ENCODE measurements at places on chromosomes 4 and X.

DNA sequence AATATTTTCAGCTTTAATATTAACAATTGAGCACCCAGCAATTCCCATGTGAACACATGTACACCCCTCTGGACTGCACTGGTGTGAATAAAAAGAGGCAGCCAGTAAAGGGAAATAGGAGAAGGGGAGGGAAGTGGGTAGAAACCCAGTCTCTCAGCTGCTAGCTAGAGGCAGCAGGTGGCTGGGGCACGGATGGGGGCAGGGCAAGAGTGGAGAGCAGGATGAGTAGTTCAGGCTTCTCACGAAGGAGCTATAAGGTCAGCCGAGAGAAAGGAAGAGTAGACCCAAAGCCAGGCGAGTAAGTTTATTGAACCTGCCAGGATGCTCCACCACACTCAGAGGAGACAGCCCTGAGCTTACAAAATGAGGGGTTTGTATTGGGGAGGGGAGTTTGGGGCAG, 184.8 kb upstream of the MTMR8 start:
- DNase-seq = no peak

DNA sequence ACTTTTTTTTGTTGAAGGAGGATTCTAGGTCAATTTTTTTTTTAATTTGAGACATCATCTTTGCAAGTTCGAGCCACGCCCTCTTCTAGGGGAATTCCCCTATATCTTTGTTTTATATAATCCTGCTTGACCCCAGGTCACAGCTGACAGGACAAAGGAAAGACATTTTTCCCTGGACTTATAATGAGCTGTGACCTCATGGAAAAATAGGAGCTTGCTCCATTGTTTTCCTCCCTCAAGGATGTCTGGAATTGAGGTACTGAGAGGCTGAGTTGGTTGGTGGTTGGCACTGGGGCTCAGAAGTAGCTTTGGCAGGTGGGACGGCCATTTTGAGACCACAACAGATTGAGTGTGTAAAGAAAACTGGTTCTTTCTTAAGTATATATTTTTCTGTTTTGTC, 49.0 kb downstream of the GBA3 start:
- no peak for DNase-seq

GRCh38 chr4:158578476-158578875, 56.8 kb downstream of the RXFP1 start:
- no peak for DNase-seq

DNA sequence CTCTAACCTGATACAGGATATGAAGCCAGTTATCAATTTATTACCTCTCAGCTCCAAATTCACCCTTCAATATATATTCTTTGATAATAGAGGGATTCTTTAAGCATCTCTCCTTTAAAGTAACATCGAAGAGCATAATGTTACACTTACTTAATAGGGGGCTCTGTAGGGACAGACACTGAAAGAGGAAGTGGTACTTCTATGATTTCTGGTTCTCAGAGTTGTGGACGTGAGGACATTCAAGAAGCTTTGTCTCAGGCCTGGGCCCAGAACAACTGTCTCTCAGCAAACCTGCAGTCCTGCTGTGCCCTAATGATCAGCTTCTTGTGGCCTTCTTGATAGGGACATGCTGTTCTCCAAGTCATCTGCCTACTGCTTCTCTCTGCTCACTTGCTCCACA, 4.2 kb upstream of the ZXDB start:
- no peak for DNase-seq

DNA sequence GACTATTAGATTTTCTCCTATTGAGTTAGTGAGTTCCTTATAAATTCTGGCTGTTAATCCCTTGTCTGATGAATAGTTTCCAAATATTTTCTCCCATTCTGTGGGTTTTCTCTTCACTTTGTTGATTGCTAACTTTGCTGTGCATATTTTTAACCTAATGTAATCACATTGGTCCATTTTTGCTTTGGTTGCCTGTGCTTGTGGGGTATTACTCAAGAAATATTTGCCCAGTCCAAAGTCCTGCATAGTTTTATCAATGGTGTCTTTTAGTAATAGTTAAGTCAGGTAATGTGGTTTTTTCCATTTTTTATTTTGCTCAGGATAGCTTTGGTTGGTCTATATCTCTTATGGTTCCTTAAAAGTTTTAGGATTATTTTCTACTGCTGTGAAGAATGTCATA, 490.3 kb downstream of the ARAP2 start:
- no peak for DNase-seq

- DNase-seq = no peak
These were observed 20.9 kb upstream of the SOD3 start for GRCh38 chr4:24774452-24774851.

DNA sequence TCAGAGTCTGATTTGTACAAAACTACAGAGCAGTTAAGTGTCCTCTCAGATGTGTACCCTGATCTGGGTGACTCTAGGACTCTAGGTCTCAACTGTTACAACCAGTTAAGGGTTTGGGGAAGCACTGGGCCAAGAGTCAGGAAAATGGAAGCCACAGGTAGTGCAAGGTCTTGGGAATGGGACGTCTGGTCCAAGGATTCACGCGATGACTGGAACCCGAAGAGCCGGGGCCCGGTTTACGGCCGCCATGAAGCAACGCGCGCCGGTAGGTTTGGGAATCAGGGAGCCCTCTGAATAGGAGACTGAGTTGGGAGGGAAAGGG, 321 bp upstream of the HPRT1 start:
- DNase-seq = no peak

- DNase-seq = no peak
These were observed 180.3 kb upstream of the TENM3 start for GRCh38 chr4:182062936-182063335.

DNA sequence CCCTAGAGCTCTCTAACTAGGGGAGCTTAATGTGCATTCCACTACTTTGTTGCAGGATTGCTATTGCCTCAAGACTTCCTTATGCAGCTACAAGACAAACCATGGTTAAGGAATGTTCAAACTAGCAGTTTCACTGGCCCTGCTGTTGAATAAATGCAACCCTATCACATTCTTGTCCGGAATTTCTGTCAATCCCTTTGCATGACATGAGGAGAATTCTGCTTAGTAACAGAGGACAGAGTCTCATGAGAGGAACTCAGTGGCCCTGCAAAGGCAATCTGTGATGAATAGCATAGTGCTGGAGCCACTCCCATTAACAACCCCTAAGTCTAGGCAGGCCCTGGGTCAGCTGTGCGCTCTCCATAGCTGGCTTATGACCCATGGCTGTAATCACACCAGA, 30.7 kb upstream of the SGMS2 start:
- DNase-seq = no peak

GRCh38 chr4:126957987-126958386, 674.8 kb upstream of the INTU start:
- no peak for DNase-seq

GRCh38 chrX:138923805-138924204, 212.3 kb upstream of the FGF13 start:
- DNase-seq = no peak

DNA sequence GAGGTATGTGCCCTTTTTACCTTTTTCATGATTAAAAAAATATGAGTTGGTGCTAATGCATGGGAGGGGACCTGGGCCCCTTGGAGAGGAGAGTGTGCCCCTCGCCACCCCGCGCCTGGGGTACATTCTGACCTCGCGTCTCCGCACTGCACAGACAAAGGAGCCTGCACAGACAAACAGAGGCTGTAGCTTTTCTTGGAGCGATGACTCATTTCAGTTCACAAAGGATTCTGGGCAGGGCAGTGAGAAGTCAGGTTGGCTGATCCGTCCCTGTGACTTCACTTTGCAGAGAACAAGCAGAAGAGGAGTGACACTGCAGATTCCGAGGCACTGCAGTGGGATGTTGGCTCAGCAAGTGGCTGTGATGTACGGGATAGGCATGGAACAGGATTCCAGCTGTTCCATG, 82.9 kb downstream of the STOX2 start:
- DNase-seq = no peak

GRCh38 chr4:52825460-52826090, 36.5 kb upstream of the RASL11B start:
- no peak for DNase-seq

- no peak for DNase-seq
These were observed 2.1 kb upstream of the CLCN3 start for GRCh38 chr4:169618286-169618685.

DNA sequence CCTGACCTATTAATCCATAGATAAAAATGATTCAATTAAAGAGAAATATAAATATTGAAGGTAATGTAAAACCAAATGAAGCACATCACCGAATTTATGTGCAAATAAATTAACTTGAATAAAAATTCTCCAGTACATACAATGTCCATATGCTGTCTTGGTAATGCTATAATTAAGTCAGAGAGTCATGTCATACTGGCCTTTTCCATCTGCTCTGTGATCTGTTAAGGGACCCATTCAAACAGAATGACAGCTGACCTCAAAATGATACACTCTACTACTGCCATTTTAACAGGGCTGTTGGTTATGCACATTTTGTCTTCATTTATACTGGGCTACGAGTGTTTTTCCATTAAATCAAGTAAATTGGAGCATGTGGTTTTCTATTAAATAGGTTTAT, 99.3 kb downstream of the TEX13A start:
- no peak for DNase-seq

GRCh38 chr4:76998251-76998901, 48.8 kb downstream of the SEPTIN11 start:
- no peak for DNase-seq

DNA sequence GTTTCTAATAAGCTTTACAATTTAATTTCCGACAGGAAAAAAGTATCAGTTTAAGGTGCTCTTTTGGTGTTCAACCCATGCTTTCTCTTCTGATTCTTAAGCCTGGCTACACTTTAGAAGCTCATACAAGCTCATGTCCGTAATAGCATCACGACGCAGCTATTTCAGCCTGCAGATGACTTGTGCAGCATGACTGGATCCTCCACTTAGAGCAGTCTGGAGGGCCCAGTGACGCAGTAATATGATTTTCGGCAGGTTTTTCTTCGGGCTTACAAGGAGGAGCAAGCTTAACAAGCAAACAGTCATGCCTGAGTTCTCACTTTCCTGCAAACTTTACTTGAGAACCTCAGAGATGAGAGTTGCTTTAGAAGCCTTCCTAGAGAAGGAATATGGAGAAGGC, 85.3 kb upstream of the MAML3 start:
- no peak for DNase-seq

DNA sequence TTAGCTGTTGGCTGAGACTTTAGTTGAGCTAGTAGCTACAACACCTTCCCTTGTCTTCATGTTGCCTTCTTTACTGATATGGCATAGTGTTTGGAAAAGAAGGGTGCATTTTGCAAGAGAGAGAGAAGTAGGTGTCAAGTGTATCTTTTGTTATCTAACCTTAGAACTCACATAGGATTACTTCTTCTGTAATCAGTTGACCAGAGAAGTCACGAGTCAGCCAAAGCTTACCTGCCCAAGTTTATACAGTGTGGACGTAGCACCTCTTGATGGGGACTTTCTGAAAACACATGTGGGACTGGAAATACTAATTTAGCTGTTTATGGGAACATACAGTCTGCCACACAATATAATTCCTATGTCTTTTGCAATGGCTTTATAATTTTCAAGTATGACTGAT, 56.0 kb downstream of the UGT8 start:
- DNase-seq = no peak

- no peak for DNase-seq
These were observed 19.4 kb downstream of the SORBS2 start for GRCh38 chr4:185792384-185793115.

- no peak for DNase-seq
These were observed 175.0 kb downstream of the MAPK10 start for GRCh38 chr4:86184901-86185285.

DNA sequence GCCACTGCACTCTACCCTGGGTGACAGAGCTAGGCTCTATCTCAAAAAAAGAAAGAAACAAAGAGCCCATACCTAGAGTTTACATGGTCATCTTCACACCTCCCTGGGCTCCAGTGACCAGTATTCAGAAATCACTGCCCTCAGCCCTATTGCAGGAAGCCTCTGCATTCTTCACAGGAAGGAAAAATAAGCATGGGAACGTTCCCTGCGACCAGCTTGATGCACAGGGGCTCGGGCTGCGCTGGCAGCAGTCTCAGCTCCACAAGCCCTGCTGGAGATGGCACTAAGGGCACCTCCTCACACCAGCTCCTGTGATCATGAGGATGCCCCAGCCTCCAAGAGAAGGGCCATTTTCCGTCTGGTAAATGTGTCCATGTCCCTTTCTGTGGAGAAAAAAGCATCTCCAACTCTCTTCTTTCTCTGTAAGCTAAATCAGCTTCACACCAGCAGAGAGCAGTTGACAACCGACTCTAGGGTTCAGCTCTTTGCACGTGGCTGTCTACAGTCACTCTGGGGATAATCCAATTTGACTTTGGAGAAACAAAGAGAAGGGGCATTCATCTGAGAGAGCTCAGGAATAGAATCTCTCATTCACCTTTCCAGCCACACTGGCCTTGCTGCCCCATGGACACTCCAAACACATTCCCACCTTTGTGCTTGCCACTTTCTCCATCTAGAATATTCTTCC, 33.1 kb downstream of the LDB2 start:
- no peak for DNase-seq

GRCh38 chr4:107689912-107690587, 30.0 kb downstream of the PAPSS1 start:
- no peak for DNase-seq

DNA sequence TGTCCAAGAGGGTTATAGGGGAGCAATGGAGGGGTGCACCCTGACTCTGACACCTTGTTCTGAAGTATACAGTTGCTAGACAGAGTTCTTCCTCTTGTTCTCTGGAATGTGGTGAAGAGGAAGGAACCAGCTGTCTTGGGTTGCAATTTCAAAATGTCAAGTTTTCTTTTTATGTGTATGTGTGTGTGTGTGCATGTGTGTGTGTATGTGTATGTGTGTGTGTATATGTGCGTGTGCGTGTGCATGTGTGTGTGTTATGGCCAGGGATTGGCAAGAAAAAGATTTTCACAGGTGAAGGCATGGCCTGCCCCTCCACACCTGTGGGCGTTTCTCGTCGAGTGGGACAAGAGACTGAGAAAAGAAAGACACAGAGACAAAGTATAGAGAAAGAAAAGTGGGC, 81.6 kb upstream of the ADGRA3 start:
- no peak for DNase-seq
